ENCODE measurements at places on chromosomes 1 and 21.

- DNase-seq = no peak
Observed at GRCh38 chr1:54301497-54301896, 101.5 kb downstream of the MRPL37 start.

GRCh38 chr1:115116512-115116911, 27.2 kb upstream of the TSPAN2 start:
- DNase-seq = no peak

- DNase-seq = no peak
Observed at GRCh38 chr1:7628273-7628672, 142.8 kb upstream of the VAMP3 start.

DNA sequence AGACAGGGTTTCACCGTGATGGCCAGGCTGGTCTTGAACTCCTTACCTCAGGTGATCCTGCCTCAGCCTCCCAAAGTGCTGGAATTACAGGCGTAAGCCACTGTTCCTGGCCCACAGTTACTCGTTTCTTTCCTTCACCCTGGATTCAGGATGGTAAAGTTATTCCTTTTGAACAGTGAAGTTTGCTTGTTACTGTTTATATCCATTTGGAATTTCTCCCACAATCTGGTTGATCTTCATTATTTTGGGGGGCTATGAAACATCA, 43.0 kb downstream of the WDR4 start:
- no peak for DNase-seq

- no peak for DNase-seq
Observed at GRCh38 chr1:108521990-108522393, 37.9 kb upstream of the EEIG2 start.

Data from suppressor macrophage (primary cell).